ENCODE measurements at places on chromosomes 6 and 20.

DNA sequence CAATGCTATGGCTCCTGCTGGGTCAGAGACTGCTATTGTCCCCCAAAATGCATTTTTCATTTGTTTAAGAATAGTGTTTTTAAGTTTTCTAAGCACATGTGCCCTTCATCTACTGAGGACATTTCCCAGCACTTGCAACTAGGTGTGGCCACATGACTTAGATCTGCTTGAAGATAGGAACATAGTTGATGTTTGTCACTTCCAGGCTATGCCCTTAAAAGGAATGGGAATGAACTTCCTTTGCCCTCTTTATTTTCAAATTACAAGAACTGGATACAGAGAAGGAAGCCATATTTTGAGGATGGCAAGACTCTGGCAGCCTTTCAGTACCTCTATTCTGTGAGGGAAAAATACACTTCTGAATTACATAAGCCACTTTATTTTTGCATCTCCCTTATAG is 203.0 kb upstream of the TFAP2D start:
- DNase-seq, result no peak

DNA sequence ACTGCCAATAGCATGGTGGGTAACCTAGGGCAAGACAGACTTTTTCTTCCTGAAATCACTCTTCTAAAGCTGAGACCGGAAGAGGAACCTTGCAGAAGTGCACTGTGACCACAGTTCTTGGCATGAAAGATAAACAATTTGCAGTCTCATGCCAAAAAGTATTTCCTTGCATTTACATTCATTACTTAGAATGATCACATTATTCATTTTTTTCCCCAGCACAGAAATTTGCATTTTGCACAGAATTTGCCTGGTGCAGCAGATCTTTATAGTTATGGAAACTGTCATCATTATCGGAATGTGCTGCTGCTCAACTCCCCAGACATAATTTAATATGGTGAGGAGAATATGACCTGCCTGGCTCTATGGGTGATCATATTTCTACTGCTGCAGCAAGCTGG is 42.2 kb upstream of the EDN3 start:
- DNase-seq, result no peak

DNA sequence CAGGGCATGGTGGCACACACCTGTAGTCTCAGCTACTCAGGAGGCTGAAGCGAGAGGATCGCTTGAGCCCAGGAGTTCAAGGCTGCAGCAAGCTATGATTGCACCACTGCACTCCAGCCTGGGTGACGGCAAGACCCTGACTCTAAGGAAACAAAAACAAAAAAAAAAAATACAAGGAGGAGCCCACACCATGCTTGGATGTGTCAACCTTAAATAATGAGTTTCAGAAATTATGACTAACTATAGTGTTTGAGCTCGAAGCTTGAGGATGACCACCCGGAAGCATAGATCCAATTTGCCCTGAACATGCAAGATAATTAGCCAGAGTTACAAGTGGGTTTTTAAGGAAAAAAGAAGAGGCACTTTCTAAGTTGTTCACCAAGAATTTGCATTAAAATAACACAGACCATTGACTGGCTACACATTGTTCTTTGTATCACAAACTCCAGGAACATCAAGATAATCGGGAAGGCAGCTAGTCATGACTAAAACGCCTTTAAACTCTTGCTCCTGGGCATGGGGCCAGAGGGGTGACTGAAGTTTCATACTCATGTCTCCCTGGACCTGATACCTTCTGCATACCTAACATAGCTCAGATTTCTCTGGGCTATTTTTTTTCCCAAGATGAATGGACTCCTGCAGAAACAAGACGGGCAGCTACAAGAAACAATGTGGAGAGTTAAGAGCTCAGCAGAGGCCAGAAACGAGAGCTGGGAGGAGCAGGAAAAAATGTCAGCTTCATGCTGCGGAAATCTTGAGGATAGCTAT is 289.6 kb downstream of the PREX1 start:
- DNase-seq, result no peak

DNA sequence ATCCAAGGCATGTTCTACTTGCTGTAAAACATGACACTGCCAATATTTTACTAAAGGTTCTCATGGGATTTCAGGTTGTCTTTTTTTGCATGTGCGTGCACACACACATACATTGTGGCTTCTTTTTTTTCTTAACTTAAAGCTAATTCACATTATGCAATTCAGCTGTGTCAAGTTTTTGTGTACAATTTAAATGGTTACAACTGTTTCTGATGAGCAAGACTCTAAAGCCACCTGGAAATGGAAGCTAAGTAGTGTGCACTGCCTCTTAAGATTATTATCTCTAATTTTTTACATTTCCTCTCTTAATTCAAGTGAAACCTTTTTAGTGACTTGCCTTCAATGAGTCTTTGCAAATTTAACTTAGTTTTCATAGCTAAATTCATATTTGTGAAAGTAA is 75.3 kb downstream of the TULP4 start:
- DNase-seq, result no peak

DNA sequence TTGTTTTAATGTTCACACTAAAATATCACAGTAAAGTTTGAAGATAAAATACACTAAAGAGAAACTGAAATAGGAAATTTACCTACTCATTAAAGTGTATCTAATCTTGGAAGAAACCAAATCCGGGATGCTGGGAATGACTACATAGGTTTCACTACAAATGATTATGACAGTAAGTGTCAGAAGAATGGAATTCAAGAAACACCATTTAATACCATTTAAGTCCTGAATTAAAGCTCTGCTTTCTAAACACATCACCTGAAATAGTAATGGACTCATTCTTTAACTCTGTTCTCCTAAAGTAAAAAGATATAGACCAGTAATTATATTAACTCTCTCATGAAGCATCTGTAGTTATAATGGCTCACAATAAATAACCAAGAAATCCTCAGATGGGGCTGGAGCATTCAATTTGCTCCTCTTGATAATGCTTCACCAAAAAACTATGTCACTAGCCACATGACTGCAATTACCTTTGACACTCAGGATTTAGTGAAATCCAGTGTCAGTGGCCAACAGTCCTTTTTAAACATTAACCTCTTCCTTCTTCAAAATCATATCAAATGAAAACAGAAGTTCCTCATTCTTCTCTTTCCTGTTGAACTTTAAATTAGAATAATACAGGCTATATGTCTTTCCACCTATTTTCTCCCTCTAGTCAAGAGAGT is 41.4 kb downstream of the MAP7 start:
- DNase-seq, result no peak

- DNase-seq, result peak; percentile 66
Measured at GRCh38 chr6:16322666-16323312, 84.4 kb downstream of the GMPR start.

- DNase-seq, result no peak
Measured at GRCh38 chr6:85561750-85562357, 31.8 kb downstream of the SNX14 start.

DNA sequence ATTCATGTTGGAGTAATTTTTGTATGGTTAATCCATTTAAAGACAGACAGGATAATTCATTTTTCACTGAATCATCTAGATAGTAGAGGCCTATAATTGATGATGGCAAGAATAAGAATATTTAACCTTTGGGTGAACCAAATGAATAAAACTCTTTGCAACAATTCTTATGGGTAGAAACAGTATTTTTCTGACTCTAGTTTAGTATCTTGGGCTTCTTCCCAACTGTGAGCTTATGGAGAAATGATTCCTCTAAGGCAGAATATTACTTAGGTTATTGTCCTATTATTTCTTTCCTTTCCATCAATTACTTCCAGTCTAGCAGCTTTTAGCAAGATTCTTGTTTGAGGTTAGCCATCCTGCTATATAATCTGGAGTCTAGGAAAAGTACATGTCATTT is 734.9 kb upstream of the FLRT3 start:
- DNase-seq, result no peak

DNA sequence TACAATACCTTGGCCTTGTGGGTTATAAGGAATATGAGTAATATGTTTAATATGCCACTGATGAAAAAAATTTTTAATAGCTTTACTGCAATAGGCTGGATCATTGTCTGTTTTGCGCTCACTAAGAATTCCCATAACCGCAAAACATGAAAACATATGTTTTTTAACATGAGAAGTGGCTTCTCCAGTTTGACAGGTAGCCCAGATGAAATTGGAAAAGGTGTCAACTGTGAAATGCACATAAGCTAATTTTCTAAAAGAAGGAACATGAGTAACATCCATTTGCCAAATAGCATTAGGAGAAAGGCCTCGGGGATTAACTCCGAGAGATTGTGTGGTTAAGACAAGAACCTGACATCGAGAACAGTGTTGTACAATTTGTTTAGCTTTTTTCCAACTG is 4.9 kb downstream of the GLYATL3 start:
- no peak for DNase-seq
